ENCODE measurements at places on chromosomes 1 and 21.
A peak's percentile ranks its signal among the peaks of the same experiment; 100 is the strongest.

DNA sequence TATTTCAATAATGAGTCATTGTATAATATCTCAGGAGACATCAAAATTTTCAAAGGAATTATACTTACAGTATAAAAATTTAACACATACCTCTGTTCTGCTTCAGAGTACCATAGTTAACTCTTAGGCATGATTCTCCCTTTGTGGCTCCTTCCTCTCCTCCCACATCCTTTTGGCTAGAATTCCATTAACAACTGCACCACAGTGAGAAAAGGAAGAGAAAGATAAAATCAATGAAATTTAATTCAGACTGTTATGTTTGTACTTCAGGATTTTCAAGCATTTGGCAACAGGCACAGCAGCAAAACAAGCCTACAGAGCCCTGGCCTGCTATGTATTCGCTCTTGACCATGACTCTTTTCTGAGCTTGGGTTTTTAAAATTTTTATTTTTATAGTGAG is 57.2 kb upstream of the SGIP1 start:
- DNase-seq = no peak

DNA sequence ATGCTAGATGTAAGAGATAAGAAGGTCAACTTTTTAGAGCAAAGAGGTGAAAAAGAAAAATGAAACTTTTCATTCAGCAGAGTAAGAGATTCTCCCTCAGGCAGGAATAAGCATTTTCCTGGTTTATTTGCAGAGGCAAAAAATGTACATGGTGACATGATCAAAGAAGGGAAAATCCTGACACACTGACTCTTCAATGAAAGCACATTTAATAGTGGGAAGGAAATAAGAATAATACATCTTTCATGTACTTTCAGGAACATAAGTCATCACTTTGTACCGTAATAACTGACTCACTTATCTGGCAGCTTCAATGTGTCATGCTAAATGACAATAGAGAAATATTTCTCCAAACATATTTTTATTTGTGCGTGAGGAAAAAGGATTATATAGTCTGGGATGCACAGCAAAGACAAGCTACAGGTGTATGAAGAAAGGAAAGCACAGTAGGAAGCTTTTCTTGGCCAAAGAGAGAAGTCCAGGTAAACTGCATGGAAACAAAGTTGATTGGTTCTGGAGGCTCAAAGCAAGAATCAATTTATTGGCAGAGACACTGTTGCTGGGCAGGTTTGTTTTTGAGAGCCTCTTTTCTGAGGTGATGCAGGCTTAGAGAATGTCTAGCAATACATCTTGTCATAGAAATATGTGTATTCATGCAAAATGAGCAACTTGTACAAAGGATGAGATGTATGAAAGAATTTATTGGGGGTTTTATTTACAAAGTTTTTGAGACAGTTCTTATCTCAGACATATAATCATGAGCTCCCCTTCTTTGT is 1409.0 kb downstream of the PLA2G4A start:
- DNase-seq = no peak

GRCh38 chr21:32216293-32216692 is 62.6 kb downstream of the MIS18A start:
- DNase-seq = no peak

DNA sequence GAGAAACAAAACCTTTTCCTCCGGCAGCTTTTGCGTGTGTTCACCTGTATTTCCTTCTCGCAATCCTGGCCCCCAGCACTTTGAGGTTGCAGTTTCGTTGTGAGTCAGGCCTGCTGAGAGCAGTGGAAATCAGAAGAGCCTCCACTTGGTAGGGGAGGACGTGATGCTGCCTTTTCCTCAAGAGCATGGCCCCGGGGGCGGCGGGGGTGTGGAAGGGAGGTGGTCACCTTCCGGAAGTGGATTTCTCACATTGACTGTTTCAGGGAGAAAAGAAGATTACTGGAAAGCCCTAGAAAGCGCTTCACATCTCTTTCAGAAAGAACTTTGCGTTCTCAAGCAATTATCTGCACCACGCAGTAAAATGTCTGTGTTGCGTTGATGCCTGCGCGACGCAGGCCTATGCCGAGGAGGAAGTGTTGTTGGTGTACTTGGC is 12.2 kb upstream of the IL10 start:
- peak; percentile 83 for DNase-seq

DNA sequence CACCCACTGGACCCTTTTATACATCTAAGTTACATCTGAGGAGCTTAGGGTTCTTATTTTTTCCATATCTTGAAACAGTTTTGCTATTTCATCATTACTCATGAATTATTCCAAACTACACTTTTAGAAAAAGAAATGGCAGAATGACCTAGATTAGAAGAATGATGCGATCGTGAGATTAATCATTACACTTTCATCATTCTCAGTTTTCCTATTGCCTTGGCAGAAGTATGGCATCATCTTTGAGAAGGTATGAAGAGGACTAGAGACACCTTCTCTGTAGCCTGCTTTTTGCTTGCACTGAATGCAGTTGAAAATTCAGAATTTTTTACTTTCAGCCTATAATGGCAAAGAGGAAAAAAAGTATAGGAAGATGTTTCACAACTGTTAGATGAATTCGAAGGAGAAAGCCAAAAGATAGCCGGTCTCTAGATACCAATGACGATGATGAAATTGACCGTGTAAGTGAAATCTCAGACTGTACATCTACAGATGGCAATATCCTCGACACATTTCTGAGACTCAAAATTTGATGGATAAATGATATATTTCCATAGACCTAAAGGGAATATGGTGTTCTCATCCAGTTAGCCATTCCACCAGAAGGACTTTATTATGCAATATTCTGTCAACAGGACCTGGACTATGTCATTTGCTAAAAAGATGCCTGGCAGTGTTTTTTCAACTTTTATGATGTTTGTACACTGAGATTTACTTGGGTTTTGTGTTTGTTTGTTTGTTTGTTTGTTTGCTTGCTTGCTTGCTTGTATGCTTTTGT is 191.8 kb downstream of the TOMM20 start:
- DNase-seq = no peak

- DNase-seq = no peak
Measured at GRCh38 chr1:91511386-91511785, 10.7 kb downstream of the CDC7 start.

DNA sequence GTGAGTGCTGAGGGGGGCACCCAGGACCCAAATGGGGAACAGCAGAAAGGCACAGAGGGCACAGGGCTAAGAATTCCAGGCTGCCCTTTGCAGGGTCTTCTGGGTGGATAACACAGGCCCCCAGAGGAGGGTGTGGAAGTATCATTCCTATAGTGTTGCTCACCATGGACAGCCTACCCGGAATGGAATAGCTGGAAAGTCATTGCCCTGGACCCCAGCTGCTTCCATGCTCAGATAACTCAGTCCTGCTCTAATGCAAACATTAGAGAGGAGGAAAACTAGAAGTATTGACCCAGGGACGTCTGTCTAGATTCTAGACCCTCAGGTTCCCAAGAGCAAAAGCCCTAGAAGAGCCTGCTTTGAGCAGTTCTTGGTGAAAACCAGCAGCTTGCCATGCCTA is 24.7 kb downstream of the SLC6A17 start:
- DNase-seq = no peak

DNA sequence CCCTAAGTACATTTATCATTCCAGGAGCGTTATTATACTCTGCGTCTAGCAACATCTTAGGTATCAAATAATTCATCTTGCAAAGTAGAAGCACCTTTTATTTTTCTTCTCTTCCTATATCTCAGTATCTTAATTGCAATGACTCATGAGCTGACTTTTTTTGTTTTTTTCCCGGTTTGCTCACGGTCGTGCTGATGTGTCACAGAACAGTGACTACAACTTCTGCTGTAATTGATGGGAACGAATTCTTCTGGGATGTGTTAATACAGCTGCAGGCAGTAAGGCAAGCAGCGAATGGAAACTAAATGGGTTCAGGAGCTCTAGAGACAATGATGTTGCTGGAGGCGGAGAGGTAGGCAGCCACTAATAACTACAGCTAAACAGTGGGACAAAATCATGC is 89.8 kb upstream of the TMPRSS15 start:
- DNase-seq = no peak

DNA sequence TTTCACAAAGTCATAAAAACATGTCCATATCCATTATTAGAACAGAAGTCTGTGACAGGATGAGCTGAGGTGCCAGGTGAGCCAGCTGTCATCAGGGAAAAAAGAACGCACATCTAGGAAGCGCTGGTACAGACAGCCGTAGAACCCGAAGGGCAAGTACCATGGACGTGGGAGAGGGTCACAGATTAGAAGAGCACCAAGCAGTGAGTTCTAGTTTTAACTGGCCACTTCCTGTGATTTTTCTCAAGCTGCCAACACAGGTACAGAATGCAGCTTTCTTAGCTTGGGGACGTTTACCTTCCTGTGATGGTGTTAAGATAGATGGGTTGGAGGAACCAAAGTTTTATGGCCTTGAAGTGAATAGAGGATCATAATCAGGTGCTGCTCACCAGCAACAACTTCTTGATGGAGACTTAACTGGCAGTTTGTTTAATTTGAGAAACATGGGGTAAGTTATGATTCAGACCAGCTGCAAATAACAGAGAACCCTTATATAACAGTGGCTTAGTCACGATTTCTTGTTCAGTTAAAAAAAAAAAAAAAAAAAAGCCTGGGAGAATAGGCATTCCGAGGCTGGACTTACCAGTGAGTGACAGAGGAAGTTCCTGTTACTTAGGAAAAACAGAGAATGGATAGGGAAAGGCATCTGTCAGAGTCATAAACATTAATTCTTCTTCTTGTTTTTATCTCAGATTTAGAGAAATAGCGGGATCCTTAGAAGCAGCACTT is 30.9 kb downstream of the AGT start:
- DNase-seq = no peak

DNA sequence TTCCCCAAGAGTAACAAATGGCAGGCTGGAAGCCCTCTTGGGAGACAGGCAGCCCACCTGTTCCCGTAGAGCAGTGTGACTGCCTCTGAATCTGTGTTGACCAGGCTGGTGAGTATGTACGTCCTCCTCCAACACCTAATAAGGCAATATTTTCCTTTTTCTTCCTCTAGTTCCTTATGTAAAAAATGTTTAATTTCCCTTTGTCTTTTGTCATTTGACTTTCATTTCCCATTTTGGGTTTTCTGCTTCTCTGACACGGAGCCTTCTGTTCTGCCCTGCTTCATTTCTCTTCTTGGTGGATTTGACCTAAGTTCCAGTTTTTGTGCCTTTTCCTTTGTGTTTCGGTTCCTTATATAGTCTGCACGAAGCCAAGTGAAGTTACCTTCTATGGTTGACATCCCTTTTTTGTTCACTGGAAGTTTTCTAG is 65.8 kb upstream of the ATF3 start:
- no peak for DNase-seq

- DNase-seq = peak; percentile 27
Measured at GRCh38 chr1:28737307-28738132, 780 bp downstream of the YTHDF2 start.

GRCh38 chr1:147786536-147786935 is 26.1 kb upstream of the GJA5 start:
- DNase-seq = no peak

- no peak for DNase-seq
Measured at GRCh38 chr1:225825078-225825477, 15.2 kb downstream of the EPHX1 start.

- DNase-seq = no peak
Measured at GRCh38 chr1:15186846-15187151, 33.3 kb downstream of the TMEM51 start.

DNA sequence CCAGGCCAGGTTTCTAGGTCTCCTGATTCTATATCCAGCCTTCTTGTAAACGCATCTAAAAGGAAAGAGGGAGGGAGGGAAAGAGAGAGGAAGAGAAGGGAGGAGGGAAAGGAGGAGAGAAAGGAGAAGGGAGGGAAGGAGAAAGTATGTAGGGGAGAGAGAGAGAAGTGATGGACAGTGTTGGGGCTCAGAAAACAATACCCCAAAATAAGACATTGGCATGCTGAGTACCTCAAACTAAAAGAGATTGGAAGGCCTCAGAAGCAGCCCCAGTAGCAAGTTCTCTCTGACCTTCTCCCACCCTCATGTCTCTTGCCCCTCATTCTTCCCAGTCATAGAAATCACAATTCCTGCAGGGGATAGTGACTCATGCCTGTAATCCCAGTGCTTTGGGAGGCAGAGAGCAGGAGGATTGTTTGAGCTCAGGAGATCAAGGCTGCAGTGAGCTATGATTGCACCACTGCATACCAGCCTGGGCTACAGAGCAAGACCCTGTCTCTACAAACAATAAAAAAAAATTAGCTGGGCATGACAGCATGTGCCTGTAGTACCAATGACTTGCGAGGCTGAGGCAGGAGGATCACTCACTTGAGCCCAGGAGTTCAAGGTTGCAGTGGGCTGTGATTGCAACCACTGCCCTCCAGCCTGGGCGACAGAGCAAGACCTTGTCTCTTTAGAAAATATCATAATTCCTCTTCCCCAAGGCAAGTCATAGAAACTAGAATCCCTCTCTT is 51.2 kb downstream of the DNTTIP2 start:
- no peak for DNase-seq

DNA sequence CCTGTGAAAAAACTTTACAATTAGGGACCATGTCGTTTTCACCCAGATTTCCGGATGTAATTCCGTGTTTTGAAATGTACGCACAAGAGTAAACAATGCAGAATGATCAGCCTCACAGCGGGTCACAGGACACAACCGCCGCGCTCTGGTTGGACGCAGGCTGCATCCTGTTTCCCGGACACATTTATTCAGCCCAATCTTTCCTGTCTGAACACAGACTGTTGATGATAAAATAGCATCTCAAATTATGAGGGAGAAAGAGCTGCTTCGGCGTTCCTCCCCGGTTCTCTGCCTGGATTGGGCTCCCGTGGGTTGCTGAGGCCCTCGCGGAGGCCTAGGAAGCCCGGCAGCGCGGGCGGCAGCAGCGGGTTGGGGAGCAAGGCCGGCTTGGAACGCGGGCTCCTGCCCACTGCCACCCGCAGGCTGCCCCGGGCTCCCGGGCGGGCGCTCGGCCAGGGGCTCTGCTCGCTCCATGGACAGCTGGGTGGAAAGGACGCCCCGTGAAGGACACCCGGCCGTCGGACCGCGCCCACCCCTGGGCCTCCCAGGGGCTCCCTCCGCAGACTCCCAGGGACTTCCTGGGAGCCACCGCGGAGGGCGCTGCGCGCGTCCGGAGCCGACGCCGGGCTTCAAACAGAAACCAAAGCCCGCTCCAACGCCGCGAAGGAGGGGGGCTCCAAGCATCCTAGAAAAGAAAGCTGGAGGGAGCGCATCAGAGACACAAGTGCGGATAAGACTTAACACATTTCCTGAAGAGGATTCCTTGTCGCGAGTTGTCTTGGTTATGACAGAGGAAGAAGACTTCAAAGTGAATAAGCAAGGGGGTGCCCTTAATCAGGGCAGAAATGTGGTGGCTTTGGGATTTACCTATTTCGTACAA is 122.3 kb downstream of the ESRRG start:
- DNase-seq = no peak

DNA sequence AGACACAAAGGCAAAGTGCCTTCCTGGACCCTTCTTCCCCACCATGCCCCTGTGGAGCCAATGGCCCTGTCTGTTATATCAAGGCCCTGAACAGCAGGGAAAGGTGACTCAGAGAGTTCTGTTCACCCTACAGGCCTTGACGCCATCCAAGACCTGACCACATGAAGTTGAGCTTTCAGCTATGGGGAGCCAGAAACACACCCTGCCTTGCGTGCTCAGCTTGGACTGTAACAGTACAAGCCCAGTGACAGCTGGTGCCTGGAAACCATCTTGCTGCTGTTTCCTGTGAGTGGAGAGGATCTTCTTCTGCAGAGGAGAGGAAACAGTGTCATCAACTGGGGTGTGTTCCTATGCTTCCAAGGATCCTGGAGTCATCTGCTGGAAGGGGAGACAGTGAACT is 165.0 kb upstream of the IRF2BP2 start:
- no peak for DNase-seq

GRCh38 chr1:243758647-243759046 is 91.4 kb downstream of the AKT3 start:
- DNase-seq = no peak
